ENCODE measurements at places on chromosomes 2 and 18.
A peak's percentile ranks its signal among the peaks of the same experiment; 100 is the strongest.

GRCh38 chr2:11920993-11921583 lies 174.7 kb downstream of the LPIN1 start:
- no peak for DNase-seq

DNA sequence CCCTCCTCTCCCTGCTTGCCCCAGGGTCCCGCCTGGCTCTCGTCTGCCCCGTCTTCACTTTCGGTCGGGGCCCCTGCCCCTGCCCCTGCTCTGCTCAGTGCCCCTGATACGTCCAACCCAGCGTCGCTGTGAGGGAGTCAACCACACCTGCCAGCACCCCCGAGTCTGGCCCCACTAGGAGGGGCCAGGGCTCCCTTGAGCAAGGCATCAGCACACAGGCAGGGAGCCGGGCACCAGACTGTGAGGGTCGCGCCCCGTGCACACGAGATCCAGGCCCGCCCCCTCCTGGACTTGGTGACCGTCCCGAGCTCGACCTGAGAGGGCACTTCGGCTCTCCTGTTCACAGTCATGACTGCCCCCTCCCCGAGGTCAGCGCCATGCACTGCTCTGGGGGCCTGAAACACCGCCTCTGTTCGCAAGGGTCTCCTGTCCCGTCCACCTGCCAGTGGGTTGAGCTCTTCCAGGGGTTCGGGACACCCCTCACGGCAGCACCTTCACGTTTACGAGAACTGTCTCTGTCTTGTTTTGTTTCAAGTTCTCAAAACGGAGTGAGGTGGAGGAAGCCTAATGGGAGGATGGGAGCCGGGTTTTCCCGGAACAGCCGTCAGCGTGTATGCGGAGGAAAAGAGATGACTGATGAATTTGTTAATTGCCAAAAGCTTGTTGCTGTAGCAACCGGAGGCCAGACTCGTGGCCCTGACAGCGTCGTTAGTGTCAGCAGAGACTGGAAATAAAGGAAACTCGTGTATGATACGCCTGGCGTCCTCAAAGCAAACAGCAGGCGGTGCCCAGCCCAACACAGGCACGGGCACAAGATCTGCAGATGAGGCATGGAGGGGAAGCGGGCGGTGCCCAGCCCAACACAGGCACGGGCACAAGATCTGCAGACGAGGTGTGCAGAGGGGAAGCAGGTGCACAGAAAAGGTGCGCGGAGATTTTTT lies 48.2 kb upstream of the KCNG2 start:
- no peak for DNase-seq

DNA sequence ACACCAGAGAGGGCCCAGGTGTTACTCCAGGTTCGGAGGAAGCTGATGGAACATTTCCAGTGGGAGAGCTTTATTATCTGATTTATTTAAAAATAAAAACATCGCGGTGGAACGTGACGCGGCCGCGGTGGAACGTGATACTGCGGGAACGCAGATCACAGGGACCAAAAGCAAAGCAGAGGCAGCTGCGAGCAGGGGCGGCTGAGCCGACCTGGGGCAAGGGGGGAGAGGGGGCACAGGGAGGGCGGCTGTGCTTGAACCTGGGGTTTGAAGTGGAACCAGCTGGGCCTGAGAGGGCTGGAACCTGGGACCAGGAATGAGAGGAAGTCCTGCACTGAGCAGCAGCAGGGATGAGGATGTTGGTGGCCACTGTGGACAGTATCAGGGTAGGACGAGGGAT lies 583.5 kb upstream of the SALL3 start:
- no peak for DNase-seq

- DNase-seq, result no peak
Observed at GRCh38 chr2:143604566-143604959, 475.3 kb downstream of the ARHGAP15 start.

DNA sequence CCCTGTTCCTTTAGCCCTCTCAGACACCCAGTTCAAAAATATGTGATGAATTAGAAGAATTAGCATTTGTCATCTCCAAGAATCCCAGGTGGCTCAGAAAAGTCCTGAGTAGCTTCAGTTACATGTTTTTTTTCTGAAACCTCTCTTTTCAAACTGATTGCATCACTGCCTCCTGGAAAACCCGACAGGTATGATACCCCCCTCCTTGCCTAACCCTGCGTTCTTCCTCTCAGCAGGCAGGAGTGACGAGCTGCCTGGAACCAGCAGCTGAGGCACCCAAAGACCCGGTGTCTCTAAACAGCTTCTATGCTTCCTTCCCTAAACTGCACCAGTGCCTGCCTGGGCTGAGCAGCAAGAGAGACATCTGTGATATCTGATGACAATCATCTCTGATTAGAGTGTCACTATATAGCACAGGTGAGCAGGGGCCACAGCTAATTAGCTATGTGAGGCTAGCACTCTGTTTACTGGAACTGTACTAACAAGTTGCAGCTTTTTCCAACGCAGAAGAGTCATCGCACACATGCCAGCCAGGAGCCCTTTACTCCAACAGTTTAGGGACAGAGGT lies 376.4 kb upstream of the ATP5MC3 start:
- no peak for DNase-seq

DNA sequence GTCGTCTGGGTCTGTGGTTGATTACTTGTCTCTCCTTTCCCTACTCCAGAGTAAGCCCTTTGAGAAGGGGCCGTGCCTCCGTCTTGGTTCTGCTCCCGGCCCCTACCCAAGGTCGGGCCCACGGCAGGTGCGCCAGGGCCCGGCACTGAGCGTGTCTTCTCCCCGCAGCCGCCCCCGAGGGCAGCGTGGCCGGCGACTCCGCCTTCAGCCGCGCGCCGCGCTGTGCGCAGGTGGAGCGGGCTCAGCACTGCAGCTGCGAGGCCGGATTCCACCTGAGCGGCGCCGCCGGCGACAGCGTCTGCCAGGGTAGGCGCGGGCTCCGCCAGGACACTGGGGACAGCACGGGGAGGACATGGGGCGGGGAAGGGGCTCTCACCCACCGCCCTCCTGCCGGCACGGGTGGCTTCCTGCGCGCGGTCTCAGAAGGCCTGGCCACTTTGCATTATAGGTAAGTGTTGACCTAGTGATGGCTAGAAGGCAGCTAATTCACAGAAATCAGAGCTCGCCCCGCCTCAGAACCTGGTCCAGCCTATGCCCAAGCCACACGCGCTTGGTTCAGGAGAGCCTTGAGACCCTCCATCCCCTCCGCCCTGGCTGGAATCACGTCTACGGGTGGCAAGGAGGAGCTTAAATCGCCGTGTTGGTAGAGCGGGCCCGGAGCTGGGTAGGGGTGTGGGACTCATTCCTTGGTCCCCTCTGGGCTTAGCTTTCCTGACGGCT lies 43.5 kb downstream of the FBLN7 start:
- peak; percentile 33 for DNase-seq

GRCh38 chr18:65753520-65753919 lies 2.7 kb downstream of the CDH7 start:
- no peak for DNase-seq

DNA sequence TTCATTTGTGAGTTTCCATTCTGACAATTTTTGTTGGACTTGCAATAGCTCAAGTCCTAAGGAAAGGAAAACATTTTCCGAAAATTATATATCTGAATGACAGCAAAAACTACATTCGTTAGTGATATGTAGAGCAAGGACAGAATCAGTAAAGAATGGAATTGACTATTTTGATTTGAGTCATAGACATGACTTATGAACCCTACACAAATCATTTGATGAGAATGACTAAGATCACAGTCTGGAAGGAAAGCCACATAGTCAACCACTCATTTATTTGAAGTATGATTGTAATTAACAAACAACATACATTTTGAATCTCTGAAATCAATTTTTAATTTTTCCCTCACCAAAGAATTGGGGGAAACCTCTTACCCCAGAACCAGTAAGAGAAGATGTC lies 231.6 kb upstream of the CRIM1 start:
- DNase-seq, result no peak

DNA sequence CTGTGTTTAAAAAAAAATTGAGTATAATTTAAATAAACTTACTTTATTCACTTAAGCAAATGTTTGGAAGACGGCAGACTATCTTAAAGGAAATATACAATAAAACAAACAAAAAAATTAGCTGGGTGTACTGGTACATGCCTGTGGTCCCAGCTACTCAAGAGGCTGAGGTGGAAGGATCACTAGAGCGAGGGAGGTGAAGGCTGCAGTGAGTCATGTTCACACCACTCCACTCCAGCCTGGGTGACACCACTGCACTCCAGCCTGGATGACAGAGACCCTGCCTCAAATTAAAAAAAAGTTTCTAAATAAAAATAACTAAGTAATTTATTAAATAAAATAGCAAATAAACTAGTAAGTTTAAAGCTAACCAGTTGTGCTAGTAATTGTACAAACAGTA lies 7.5 kb downstream of the PUM2 start:
- no peak for DNase-seq

- DNase-seq, result no peak
Observed at GRCh38 chr2:188399159-188399558, 107.5 kb downstream of the GULP1 start.

DNA sequence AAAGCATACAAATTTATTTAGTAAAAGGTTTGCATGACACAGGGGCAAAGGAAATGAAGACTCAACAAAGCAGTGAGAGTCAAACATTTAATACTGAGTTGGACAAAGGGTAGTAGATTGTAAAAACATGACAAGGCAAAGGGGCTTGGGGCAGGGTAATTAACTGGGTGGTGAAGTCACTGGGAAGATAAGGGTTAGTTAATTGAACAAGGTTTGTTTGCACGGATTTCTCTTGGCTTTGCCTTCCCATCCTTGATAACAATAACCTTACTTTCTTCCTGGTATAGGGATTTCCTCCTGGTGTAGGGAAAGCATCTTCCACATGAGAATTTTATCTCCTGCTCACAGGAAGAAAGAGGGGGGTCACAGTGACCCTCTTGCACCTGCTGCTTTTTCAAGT lies 26.8 kb upstream of the RTTN start:
- DNase-seq, result no peak

DNA sequence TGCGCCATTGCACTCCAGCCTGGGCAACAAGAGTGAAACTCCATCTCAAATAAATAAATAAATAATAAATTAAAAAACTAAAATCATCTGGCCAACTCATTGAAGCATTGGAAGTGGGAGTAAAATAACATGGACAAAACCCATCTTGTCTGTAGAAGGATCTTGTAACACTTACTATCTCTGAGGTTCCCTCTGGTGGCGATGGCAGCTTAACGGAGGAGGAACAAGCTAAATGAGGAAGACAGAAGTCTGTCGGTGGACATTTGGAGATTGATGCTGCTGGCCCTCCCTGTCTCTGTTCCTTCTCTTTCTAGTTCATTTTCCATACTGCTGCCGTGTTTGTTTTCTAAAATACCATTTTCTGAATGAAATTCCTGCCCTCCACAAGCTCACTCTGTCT lies 43.4 kb downstream of the ZCCHC2 start:
- DNase-seq, result no peak

GRCh38 chr2:37377187-37377532 lies 32.7 kb downstream of the QPCT start:
- DNase-seq, result no peak

GRCh38 chr2:23321751-23322150 lies 63.2 kb upstream of the KLHL29 start:
- no peak for DNase-seq

- DNase-seq, result no peak
Observed at GRCh38 chr2:190267302-190267701, 52.3 kb downstream of the HIBCH start.

All from stimulated activated CD4-positive, alpha-beta T cell treated with anti-CD3 and anti-CD28 coated beads, TNF-alpha, amount 100 ng/mL, for 1 hour (primary cell).